ENCODE measurements at places on chromosomes 1 and 21.
A peak's percentile ranks its signal among the peaks of the same experiment; 100 is the strongest.

- DNase-seq = peak; percentile 96
These were observed 262.4 kb downstream of the ST6GALNAC3 start for GRCh38 chr1:76336931-76337371.

DNA sequence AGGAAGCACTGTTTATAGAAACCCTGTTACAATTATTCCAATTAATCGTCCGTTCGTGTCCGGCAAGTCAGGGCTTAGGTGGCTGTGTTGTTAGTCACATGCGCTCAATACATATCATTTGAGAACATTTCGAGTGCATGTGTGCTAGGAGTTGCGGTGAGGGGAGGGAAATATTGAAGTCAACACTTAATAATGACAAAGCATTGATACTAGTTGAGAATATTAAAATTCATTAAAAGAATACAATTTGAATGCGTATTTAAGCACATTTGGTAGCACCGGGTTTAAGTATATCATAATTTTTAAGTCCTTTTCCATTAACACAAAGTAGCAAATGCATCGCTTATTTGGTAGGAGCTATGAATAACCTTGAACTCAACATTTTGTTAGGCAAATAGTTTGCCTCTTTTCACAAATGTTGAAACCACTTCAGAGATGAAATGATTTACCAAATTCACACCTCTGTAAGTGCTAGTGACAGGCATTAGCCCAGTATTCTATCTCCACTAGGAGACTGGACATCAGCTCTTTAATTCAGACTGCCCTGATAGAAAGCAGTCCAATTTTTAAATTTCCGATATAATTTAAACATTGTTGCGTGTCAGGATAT, 1.1 kb upstream of the SERBP1 start:
- no peak for DNase-seq

DNA sequence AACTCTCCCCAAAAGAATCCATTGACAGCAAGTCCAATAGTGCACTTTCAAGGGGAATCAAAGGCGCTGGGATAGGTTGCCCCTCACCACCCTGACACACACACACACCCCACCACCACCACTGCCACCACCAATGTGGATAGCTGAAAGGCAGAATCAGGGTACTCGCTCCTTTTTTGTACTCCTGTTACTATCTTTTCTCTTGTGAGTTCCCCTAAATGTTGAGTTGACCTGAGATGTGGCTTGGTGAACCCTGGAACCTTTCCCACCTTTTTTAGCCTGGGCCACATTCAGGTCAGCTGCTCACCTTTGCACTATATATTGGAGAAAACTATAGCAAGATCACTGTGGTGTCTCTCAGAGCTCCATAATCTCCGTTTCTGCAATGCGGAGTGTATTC, 3.9 kb downstream of the S100A8 start:
- DNase-seq = no peak

DNA sequence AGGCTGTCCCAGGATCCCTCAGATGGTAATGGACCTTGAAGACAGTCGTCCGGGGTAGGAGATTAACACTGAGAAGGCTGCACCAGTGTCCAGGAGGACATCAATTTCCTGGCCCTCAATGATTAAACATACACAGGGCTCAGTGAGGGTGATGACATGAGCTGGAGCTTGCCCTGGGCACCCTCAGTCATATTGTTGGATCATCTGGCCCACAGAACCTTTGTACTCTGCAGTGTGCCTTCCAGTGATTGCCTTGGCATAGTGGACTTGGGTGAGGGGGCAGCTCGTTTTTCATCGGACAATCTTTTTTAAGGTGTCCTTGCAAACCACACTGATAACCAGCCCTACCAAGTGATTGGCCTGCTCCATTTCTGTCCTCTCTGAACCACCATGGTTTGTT, 111.1 kb upstream of the SGIP1 start:
- no peak for DNase-seq

DNA sequence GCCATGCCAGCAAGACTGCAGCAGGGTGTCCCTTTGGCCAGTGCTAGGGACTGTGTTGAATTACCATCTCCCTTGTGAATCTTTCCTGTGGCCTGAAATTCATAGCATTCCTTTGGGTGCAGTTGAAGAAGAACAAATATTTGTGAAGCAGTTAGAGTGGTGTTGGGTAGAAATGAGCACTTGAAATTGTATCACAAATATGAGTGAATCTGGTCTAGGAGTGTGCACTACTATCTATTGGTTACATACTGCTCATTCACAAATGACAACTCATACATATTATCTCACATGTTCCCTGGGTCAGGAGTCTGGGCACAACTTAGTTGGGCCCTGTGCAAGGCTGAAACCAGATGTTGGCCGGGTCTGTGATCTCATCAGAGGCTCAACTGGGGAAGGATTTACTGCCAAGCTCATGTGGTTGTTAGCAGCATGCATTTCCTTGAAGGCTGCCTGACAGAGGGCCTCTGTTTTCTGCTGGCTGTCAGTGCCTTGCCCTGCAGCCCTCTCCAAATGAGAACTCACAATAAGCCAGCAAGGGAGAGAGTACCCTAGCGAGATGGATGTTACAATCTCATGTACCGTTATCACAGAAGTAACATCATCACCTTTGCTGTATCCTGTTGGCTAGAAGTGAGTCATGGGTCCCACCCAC, 23.8 kb downstream of the AJAP1 start:
- no peak for DNase-seq

DNA sequence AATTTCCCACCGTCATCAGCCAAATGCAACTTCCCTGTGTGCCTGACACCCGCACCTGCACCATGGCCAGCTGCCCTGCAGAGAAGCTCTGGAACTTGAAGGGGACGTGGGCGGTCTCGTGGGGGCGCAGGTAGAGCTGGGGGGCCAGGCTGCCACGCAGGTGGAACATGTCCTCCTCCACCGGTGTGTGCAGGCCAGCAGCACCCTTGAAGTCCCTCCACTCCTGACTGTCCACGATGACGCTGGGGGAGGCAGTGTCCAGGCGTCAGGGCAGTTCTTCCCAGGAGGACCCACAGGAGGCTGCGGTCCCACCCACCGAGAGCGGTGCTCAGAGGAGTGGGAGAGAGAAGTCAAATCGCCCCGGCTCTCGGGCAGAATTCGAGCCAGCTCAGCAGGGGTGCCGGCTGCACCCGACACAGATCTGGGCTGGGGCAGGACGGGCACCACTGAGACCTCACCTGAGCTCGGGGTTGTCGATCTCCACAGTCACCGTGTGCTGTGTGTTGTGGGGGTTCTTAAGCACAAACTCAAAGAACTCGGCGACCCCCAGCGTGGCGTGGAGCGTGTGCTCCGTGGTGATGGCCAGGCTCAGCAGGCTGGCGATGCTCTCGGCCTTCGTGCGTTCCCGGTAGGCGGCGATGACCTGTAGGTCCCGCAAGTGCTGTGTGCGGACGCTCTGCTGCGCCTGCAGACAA, 117.7 kb downstream of the NPHP4 start:
- DNase-seq = no peak

DNA sequence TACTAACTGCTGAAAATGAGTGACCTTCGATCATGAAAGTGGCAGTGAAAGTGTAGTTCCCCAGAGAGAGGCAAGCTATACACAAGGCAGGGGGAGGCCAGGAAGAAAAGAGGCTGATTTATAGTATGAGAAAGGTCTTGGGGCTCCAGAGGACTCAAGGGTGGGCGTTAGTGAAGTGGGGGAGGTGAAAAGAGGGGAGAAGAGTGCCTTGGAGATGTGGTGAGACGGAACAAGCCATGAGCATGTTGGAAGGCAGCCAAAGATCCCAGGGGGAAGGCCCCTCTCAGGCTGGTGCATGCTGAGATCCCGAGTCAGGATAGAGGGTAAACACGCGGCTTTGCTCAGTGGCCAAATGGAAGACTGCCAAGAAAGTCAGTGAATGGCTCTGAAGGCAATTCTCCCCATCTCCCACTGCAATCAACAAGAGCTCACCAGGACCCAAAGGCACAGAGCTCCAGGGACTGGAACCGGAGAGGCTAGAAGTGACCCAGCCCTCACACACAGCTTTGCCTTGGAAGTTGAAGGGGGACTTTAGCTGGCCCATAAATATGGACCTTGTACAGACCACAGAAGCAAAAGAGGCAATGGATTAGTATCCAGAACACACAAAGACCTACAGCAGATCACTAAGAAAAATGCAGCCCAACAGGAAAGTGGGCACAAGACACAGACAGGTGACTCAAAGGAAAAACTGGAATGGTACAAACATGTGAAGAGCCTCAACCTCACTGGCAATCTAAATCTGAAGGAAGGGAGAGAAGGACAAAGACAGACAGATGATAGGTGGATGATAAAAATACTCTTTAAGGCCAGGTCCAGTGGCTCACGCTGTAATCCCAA, 49.6 kb downstream of the HSF2BP start:
- no peak for DNase-seq

DNA sequence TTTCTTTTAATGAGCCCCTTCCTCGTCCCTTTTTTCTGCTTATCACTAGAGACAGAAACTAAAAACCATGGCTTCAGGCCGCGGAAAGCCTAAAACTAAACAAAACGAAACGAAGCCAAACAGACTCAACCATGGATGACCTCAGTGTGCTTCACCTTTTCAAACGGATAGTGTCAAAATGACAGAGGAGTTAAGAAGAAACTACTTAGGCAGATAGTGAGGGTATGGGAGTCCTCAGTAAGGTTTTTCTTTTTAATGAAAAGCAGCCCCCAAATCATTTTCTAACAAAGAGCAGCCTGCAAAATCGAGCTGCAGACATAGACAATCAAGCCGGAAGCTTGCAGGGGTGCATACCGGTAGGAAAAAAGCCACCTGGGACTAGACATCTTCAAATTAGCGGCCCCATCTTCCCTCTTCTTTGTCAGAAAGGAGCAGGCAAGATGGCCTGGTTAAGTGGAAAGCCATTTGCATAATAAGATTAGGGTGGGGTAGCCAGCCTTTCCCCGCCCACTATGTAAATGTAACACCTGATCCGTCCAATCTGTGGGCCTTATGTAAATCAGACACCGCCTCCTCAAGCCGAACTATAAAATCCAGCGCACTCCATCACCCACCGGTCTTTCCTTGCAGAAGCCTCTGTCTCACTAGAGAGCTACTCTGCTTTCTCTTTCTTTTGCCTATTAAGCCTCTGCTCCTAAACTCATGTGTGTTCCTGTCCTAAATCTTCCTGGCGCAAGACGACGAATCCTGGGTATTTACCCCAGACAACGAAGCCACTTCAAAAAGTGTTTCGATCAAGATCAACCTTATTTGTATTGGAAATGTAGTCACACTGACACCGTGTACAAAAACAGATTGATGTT, 6.2 kb upstream of the ERO1B start:
- peak; percentile 18 for DNase-seq

DNA sequence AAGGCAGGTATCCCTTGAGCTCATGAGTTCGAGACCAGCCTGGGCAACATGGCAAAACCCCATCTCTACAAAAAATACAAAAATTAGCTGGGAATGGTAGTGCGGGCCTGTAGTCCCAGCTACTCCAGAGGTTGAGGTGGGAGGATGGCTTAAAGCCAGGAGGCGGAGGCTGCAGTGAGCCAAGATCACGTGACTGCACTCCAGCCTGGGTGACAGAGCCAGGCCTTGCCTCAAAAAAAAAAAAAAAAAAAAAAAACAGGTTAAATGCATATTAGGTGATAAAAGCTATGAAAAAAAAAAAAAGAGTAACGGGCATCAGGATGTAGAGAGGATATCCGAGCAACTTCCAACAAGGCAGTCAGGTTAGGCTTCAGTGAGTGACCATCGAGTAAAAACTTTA, 2.8 kb upstream of the SRRM1 start:
- no peak for DNase-seq

- DNase-seq = no peak
These were observed 170.7 kb downstream of the PSMG1 start for GRCh38 chr21:39012326-39013230.

DNA sequence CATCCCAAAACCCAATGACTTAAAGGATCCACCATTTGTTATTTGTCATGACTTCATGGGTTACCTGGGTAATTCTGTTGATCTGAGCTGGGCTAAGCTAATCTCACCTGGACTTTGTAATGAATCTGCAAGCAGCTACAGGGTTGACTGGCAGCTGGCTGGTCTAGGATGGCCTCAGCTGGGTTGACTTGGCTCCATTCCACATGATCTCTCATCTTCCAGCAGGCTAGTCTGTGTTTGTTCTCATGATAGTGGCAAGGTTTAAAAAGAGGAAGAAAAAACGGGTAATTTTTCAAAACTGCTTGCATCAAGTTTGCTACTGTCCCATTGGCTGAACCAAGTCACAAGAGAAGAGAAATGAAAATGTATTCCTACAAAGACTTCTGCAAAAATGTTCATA, 24.8 kb upstream of the ZMYM4 start:
- DNase-seq = no peak

GRCh38 chr1:45322486-45323040, 4.1 kb upstream of the HPDL start:
- DNase-seq = no peak

DNA sequence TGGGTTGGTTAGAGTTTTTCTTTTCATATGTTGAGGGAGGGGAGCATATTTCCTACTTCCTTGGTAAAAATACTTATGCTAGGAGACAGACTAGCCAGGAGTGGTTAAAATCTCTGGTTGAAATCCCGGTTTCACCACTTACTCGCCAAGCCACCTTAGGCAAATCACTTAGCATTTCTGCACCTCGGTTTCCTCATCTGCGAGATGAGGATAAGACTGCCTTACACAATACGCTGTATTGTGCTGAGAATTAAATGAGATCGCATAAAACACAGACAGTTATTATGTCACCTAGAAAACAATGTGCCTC, 1.4 kb downstream of the IFFO2 start:
- DNase-seq = no peak

DNA sequence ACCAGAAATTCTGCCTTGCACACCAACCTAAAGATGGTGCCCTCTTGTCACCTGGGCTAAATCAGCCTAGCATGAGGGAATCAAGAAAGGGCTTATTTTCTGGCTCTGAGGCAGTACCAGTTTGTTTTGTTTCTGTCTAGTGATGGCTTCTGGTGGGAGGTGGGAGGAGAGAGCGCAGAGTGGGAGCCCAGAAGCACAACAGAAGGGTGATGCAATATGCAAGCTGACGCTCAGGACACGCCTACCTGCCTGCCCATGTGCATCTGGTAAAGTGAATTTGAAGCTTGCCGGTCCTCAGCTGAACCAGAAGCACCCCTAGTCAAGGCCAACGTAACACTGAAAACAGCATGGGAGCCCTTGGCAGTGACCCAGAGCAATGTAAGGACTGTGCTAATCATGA, 138.4 kb upstream of the TIAM1 start:
- DNase-seq = no peak

GRCh38 chr1:51875291-51875772, 3.2 kb downstream of the NRDC start:
- no peak for DNase-seq

GRCh38 chr21:25578056-25578961, 29.0 kb downstream of the MRPL39 start:
- DNase-seq = no peak

Measured in AG10803 (cell line).